ENCODE measurements at places on chromosomes 12 and 14.

DNA sequence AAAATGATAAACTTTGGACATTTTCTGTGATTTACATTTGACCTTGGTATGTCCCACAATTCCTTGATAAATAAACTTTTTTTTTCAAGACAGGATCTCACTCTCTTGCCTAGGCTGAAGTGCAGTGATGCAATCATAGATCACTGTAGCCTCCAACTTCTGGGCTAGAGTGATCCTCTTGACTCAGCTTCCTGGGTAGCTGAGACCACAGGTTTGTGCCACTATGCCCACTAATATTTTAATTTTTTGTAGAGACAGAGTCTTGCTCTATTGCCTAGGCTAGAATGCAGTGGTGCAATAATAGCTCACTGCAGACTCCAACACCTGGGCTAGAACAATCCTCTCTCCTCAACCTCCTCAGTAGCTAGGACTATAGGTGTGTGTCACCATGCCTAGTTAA is 79.1 kb upstream of the PTGDR start:
- DNase-seq, result no peak

- peak; percentile 20 for DNase-seq
These were observed 141.7 kb upstream of the GARIN6 start for GRCh38 chr12:99505805-99506204.

- DNase-seq, result no peak
These were observed 212.9 kb upstream of the CRY1 start for GRCh38 chr12:107306141-107306659.

DNA sequence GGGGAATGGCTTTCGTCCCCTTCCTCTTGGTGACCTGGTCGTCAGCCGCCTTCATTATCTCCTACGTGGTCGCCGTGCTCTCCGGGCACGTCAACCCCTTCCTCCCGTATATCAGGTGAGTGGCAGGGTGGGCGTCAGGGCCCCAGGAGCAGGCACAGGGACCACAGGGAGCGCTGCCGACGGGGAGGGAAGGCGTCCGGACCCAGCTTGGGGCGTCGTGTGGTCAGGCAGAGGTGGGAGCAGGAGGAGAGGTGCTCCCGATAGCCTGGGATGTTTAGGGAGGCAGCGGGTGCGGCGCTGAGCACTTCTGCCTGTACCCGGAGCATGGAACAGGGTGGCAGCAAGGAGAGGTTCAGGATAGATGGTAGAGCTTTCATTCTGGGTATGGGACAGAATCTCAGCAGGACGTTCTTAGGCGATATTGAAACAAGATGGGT is 444 bp downstream of the DRAM1 start:
- no peak for DNase-seq

DNA sequence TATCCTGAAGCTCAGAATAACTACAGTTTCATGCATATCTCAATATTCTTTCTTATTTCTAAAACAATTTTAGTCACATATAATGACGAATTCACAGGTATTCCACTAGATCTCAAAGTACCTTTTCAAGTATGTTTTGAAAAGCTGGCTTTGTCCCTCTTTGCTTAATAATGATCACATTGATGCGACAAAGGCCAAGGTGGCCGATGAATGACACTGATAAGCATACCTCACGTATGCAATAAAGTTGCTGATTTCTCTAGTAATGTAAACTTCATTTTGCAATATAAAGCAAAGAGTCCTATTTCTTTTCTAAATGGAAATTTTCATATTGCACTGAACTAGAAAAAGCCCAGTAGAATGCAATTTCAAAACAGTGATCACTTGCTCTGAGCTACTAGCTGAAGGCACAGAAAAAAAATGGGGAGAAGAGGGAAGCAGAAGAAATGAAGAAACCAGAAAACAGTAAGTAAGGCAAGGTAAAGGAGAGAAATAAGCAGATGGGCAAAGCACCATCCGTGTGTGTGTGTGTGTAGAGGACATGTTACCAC is 29.3 kb downstream of the FGD6 start:
- DNase-seq, result no peak

GRCh38 chr12:50689437-50689836 is 74.5 kb upstream of the ATF1 start:
- DNase-seq, result no peak

GRCh38 chr14:88750945-88751344 is 41.8 kb downstream of the EML5 start:
- DNase-seq, result no peak
